ENCODE measurements at places on chromosomes 7 and 10.

GRCh38 chr7:127844707-127845331 lies 186.4 kb downstream of the LRRC4 start:
- DNase-seq = no peak

- no peak for DNase-seq
These were observed 33.9 kb downstream of the ASB13 start for GRCh38 chr10:5632446-5632845.

GRCh38 chr10:123568751-123569150 lies 97.4 kb upstream of the GPR26 start:
- no peak for DNase-seq

GRCh38 chr10:129807211-129807610 lies 156.9 kb downstream of the EBF3 start:
- DNase-seq = no peak

DNA sequence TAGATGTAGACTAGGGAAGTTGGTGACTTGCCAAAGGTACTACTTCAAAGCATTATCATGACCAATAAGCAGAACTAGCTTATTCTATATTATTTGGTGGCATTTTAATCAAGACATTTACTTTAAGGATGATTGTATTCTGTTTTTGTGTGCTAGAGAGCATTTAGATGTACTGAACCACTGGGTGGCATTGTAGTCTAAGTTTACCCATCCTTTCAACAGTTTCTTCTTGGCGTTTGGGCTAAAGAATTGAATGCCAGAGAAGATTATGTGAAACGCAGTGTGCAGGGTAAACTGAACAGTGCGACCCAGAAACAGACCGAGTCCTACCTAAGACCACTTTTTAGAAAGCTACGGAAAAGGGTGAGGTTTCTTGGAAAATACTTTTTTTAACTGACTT lies 26.8 kb downstream of the PRPF18 start:
- DNase-seq = no peak

DNA sequence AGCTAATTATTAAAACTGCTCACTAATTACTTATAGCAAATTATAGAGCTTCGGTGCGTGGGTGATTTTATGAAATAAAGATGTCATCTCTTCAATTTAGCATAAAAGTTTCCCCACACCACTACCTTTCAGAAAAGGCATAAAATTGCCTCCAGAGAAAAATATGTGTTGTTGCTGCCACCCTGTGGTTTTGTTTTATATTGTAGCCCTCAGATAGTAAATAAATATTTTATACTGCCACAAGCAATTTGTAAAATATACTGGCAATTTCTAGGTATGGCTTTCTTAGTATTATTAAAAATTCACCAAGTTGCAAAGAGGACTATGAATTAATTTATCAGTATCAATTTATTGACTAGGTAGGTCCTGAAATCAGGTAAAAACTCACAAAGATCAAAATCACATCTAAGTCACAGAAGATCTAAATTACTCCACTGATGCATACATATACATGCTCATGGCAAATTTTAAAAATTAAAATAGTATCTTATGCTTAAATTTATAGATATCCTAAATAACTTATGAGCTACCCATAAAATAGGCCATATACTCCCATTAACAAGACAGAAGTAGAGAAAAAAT lies 26.5 kb downstream of the ASNS start:
- DNase-seq = no peak

- DNase-seq = no peak
These were observed 73.9 kb upstream of the PDGFA start for GRCh38 chr7:593324-594115.

DNA sequence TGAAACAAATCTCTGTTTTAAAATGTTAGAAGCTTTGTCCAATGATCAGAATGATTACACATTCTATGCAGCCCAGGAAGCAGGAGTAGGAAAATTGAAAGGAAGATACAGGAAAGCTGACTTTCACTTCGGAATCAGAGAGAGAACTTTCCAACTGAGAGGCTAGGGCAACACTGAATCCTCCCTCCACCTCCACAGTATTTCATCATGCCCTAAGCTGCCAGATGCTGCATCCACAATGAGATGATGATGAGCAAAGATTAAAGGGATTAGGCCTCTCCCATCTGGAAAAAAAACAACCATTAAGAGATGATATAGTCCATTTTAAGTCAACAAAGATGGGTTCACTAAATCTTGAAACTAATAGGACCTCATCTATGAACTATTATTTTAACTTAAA lies 215.6 kb downstream of the GPR37 start:
- no peak for DNase-seq

GRCh38 chr10:61130366-61130765 lies 186.4 kb upstream of the RHOBTB1 start:
- DNase-seq = no peak

GRCh38 chr7:132773527-132773956 lies 197.3 kb upstream of the PLXNA4 start:
- DNase-seq = no peak

GRCh38 chr7:119545118-119545517 lies 727.9 kb upstream of the KCND2 start:
- no peak for DNase-seq

- no peak for DNase-seq
These were observed 618.3 kb downstream of the LRMDA start for GRCh38 chr10:76049581-76050290.

DNA sequence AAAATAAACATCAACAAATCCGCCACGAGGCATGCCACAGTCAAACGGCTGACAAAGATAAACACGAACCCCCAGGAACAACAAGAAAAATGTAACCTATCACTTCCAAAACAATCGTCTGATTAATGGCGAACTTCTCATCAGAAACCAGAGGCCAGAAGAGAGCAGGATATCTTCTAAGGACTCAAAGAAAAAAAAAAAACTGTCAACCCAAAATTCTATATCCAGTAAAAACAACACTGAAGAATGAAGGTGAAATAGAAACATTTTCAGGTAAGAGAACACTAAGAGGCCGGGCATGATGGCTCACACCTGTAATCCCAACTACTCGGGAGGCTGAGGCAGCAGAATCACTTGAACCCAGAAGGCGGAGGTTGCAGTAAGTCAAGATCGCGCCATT lies 54.3 kb downstream of the SLC29A4 start:
- DNase-seq = no peak

DNA sequence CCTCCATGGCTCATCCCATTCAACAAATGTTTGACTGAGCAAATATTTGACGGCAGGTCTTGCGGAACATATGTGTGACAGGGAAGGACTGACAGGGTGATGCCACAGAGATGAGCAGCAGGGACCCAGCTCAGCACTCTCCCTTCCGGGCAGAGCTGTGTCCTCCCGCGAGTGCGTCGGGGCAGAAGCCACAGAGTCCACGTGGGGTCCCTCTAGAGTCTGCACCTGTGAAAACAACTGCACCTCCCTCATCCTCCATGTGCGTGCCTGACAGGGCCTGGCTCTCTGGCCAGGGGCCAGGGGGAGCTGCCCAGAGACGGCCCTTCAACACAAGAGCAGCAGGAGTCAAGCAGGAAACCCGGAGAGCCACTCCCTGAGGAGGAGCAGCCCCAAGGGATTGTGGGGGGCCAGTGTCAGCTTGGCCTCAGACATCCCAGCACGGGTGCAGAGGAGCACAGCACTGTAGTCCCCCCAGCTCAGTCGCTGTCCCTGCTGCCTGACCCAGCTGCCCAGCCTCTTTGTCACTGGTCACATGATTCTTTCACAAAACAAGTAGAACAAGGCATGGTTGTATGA lies 83.6 kb upstream of the TMEM72 start:
- no peak for DNase-seq

DNA sequence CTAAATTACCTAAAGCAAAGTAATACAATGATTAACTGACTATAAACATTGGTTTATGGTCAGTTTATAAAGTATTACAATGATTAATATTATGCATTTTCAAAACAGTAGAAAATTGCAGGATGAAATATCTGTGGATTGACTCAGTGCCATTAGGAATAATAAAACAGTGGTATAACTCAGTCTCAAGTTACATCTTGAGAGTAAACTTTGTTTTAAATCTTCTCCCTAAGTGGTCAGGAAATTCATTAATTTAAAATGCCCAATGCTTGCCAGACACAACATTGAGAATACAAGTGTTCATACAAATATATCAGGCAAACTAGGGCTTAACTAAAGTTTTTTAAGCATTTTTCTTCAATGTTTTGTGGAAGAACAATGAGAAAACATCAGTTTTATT lies 257.8 kb downstream of the ETV1 start:
- no peak for DNase-seq

Data from substantia nigra (tissue), 51 donors.